ENCODE measurements at places on chromosomes 3 and 15. TPM values are rescaled to one million over a fixed set of nuclear protein-coding genes. Genes with fewer than 3 reads are reported as not detected.

Gene THSD4
- 20.1 TPM for total RNA-seq

Gene IL5RA
- not detected for total RNA-seq

Gene SST
- total RNA-seq: not detected

Gene TP63
- total RNA-seq: not detected

Gene TRPM1
- 0.19 TPM for total RNA-seq

Gene NBEAL2
- 32.5 TPM for total RNA-seq

Gene IRAK2
- total RNA-seq: 21.5 TPM

Gene CISH
- 0.19 TPM for total RNA-seq

Gene HCN4
- not detected for total RNA-seq

Gene DUOXA2
- not detected for total RNA-seq

Gene CELF6
- not detected for total RNA-seq

Gene MYO1E
- total RNA-seq: 80.7 TPM

Gene HIGD2B
- not detected for total RNA-seq

Gene RGMA
- under 0.01 TPM for total RNA-seq

Gene XXYLT1
- 35.3 TPM for total RNA-seq

Gene VIPR1
- 1.8 TPM for total RNA-seq

Gene SKIL
- total RNA-seq: 110 TPM

Gene SPTBN5
- total RNA-seq: 10.5 TPM

Gene HEG1
- total RNA-seq: 96.1 TPM

Gene DNAH1
- 1.8 TPM for total RNA-seq

Gene SPRED1
- total RNA-seq: 29.2 TPM

Gene ADCY5
- not detected for total RNA-seq

Gene ABCC5
- 20.7 TPM for total RNA-seq

Gene EBLN2
- 7.2 TPM for total RNA-seq

Gene ARHGAP11A
- 18.5 TPM for total RNA-seq

Gene OXNAD1
- total RNA-seq: 11.0 TPM

Gene HES1
- 34.5 TPM for total RNA-seq

Gene CYP1A1
- total RNA-seq: 5.5 TPM

Gene SYNPR
- total RNA-seq: not detected

Gene GOLGA6D
- total RNA-seq: not detected

Gene GP9
- total RNA-seq: not detected

All from endothelial cell of coronary artery (primary cell).